Activated CD4-positive, alpha-beta T cell treated with anti-CD3 and anti-CD28 coated beads, Interleukin-2, amount 50 U/mL, for 24 hours (primary cell): ENCODE measurements at places on chromosomes 4 and X.

DNA sequence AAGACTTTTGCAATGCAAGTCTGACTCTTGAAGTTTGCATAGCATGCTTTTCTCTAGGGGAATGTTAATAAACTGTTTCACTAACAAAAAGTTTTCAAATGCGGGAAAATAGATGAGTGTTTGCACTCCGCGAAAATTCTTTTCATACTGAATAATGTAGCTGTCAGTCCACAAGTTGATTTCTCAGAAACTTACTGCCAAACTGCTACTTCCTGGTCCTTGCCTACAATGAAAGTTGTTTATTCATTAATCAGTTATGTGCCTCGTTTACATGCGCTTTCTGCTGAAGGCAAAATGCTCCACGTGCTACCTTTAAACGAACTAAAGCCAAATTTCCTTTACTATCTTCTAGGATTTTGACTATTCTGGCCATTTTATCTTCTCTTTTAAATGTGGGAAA lies 166.2 kb downstream of the MAGEB17 start:
- no peak for DNase-seq

GRCh38 chr4:73718375-73719373 lies 21.7 kb upstream of the CXCL8 start:
- no peak for DNase-seq

- no peak for DNase-seq
Observed at GRCh38 chrX:135273162-135273561, 21.3 kb downstream of the ETDA start.

GRCh38 chr4:7653510-7654369 lies 219.0 kb upstream of the PSAPL1 start:
- DNase-seq, result no peak

DNA sequence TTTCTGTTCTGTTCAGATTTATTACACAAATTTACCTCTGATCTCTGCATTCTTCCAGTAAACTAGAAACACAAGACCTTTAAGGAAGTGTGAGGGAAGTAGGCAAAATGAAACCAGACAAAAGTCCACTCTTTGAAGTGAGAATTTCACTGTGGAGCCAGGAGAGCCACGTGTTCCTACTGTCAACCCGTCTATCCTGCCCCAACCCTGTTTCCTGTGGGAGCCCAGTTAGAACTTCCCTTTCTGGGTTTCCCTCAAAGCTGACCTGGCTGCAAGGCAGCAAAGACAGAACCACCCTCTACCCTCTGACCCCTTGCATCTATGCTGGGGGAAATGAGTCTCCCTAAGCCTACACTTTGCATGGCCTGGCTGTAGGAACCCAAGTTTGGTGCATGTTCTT lies 40.0 kb downstream of the TMEM144 start:
- DNase-seq, result no peak

DNA sequence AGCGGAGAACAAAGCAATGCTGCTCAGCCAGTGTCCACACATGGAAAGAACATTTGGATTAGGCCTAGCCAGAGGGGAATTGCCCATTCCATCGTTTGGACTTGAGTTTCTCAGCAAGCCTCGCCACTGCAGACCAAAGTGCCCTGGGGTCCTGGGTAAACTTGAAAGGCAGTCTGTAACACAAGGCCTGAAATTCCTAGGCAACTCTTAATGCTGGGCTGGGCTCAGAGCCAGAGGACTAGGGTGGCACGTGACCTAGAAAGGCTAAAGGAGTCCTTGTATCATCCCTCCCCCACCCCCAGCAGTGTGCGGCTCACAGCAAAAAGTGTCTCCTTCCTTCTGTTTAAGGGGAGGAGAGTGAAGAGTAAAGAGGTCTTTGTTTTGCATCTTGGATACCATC lies 210.4 kb upstream of the ARX start:
- DNase-seq, result no peak

DNA sequence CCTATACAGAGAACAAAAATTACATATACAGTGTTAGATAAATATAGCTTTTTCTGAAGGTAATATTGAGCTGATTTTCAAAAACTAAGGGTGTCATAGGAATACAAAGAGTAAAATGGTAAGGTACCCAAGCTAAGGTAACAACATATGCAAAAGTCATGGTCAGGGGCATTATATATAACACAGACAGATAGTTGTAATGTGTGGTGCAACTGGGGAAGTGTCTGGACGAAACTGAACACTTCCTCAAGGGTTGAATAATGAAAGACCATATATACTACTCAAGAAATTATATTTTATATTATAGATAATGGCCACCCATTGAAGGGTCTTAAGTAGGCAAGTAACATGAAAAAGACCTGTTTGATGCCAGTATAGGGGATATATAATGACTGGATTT lies 262.1 kb upstream of the CXXC4 start:
- no peak for DNase-seq

- DNase-seq, result no peak
Observed at GRCh38 chr4:151174784-151175183, 75.4 kb downstream of the RPS3A start.

DNA sequence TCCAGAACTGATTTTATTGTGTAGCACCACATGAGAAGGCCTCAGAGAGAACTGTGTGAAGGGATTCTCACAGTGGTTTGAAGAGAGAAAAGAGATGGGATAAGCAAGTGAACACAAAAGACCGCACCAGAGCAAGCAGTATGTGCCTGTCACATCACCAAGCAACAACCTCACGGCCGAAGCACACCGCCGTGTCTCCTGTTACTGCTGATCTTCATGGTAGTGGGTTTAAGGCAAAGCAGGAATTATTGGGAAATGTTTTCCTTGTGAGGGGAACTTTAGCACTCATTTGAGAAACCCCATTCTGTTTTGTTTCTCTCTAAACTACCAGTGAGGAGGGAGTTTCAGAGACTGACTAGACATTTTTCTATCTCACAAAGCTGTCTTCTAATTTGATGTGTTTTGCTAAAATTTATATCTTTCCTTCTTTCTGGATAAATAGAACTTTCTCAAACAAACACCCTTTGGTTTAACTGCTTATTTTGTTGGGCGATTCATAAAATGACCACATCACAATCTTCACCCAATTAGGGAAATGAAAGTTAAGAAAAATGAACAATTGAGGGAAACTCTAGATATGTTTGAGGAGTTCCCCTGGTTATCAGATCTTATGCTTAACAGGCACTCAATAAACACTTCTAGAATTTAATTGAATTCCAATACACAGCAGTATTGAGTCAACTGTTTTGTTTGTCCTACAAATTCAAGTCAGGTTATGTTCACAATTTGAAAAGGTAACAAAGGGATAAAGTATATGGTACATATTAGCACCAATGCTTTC lies 16.5 kb downstream of the SH3KBP1 start:
- DNase-seq, result no peak

- no peak for DNase-seq
Observed at GRCh38 chrX:33726281-33727160, 405.6 kb downstream of the FAM47A start.

- DNase-seq, result no peak
Observed at GRCh38 chr4:118950224-118950623, 61.6 kb downstream of the SYNPO2 start.
